ENCODE measurements at places on chromosomes 11 and 22.

DNA sequence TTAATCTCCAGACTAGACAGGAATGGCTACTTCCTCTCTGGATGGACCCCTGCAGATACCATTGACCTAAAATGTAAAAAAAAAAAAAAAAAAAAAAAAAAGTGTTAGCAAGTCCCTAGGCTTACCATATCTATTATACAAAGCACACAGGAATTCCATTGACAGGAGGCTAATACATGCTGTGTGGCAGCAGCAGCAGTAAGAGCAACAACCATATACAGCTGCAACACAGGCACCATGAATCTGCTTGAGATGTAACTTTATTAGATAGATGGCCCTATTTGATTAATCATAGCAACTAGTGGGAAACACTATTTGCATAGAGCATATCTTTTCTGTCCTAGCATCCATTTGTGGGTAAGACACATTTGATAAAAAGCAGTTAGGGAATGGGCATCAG, 1447.1 kb downstream of the FAM181B start:
- no peak for DNase-seq

GRCh38 chr22:45246060-45246985, 5.6 kb upstream of the KIAA0930 start:
- peak; percentile 90 for DNase-seq

DNA sequence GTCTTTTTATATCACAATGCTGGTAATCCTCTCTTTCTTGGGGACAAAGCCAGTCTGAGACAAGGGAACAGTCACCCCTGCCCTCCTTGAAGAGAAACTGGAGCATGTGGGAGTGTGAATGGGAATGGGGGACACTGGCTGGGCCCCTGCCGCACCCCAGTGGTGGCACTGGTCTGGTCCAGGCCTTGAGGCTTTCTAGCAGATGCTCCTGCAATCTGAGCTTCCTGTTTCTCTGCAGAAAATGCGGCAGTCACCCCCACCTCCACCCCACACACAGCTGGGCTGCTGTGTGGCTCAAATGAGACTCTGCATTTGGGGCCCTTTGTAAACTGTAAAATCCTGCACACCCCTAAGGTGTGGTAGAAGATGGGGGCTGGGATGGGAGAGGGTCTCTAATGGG, 6.6 kb upstream of the MARK2 start:
- no peak for DNase-seq

DNA sequence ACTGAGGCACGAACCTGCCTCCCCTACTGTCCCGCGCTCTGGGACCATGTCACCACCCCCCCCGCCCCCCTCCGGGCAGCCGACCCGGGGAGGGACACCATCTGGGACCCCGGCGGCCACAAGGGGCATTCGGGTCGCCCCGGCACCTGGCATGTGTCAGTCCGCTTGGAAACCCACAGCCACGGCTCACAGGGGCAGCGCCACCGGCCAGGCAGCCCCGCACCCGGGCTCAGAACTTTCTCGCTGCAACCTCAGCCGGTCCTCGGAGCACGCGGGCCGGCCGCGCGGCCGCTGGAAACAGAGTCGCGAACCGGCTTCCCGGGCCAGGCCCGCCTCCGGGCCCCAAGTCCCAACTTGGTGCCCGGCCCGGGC, 159.9 kb upstream of the GRK3 start:
- DNase-seq: peak; percentile 56

GRCh38 chr11:123083623-123084029, 21.7 kb upstream of the HSPA8 start:
- peak; percentile 88 for DNase-seq

DNA sequence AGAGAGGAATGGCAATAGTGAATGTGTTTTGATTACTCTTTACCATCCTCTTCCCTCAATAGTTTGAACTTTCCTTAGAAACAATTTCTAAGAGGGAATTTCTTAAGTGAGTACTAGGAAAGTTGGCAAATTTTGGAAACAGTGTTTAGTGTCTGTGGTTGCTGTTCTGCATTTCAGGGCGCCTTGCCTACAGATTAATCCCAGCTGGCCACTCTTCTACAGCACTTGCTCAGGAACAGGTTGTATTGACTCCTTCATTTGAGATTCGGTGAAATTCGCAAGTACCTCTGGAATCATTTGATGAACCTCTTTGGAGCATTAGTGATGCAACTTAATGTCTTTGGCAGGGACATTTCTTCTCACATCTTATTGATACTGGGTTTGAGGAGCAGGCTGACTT, 28.3 kb downstream of the JAM3 start:
- peak; percentile 26 for DNase-seq

DNA sequence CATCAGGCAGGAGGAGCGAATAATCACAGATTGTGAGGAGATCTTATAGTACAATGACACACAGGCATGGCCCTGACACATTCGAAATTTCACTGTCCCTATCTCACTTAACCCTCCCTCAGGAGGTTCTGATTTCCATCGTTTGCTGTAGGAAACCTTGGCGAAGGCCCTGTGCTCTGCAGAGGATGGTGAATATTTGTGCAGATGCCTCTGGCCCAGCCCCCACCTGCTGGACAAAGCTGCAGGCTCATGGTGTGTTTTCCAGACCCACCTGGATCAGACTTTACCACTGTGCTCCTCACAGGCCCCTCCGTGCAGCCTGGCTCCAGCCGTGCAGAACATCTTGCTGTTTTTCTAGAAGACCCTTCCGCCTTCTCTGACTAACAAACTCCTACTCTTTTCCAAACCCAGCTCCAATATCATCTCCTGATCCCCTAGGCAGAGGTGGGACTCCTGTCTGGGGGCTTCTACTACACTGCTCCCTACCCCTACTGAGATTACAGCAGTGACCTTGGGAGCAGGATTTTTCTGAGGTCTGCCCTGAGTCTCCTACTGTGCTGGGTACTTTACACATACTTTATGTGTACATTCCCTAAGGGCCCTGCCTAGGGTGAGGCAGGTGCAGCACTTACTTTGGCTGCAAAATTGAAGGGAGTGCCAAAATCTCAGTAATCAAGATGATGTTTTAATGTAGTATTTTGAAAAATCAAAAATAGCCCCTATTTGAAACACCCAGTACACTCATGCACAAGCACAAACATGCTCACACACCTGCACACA, 412.7 kb downstream of the SOX6 start:
- DNase-seq: no peak

- DNase-seq: peak; percentile 71
These were observed 109.5 kb downstream of the CCDC81 start for GRCh38 chr11:86483940-86484794.

- DNase-seq: no peak
These were observed 8.3 kb upstream of the KIAA0930 start for GRCh38 chr22:45248832-45249561.

GRCh38 chr11:10633261-10633660, 60.3 kb downstream of the IRAG1 start:
- DNase-seq: no peak

DNA sequence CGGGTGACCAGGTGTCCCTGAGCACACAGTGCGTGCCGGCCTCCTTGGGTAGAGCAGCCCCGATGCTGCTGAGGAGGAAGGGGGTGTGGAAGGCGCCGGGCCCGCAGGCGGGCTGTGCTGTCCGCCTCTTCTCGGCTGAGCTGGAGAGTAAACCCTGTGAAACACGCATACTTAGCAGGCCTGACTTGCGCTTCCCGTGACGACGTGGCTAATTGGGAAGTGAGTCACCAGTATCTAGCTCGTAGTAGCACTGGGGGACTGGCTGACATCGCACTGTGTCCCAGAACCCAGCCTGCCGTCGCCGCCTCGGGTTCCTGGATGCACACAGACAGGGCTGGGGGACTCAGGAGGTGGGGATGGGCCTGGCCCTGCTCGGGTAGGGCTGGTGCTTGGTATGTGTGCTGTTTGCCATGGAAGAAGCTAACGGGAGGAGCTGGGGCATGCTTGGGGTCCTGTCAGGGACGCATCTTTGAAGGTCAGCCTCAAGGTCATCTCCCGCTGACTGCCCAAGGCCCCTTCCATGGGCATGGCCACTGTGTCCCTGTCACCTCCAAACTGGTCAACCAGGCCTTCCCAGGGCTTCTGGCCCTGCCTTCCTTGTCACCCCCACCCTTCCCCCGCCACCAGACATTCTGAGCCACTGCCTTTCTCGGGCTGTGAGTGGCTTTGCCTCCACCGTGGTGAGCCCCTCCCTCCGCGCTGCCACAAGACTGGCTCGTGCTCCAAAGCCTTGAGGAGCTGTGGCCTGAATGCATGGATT, 1327.0 kb downstream of the BRD1 start:
- no peak for DNase-seq

- no peak for DNase-seq
These were observed 11.6 kb downstream of the SCGB1A1 start for GRCh38 chr11:62430425-62430824.

GRCh38 chr22:50529897-50530579, at the start of gene TYMP:
Gene TYMP, minus strand, starts transcription at chr22:50530012. Its CDS starts 303 bp downstream, at chr22:50529709.
- peak; percentile 73 for DNase-seq

GRCh38 chr11:18907391-18907790, 31.8 kb downstream of the MRGPRX1 start:
- no peak for DNase-seq

DNA sequence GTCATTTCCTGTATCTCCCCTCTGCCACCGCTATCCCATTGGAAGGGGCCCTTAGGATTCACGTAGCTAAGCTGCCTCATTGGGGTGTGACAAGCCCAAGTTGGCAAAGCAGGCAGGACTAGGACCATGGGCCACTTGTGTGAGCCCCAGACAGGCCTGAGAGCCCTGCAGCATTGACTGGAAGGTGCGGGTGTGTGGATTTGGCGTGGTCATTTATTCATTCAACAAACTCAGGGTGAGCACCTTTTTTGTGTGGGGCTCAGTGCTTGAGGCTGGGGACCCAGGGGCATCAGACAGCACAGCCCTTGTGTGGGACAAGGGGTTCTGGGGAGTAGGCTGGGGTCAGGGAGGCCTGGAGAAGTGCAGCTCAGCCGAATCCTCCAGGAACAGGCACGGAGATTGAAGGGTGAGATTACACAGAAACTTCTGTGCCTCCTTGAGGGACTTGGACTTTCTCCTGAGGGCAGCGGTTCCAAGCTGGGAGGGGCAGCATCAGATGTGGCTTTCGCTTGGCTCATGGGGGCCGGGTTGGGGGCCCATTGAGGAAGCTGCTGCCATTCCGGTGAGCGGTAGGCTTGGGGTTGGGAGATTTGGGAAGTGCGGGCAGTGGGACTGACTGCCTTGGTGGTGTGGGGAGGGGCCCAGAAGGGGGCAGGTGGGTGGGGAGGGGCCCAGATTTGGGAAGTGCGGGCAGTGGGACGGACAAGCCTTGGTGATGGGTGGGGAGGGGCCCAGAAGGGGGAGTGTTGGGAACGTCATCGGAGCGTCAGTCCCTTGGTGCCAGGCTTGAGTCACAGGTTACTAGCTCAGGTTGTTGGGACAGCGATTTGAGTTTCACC, 11.9 kb downstream of the MGAT3 start:
- no peak for DNase-seq

- DNase-seq: peak; percentile 87
These were observed 37.0 kb upstream of the TIMP3 start for GRCh38 chr22:32764330-32765131.
